ENCODE measurements at places on chromosomes 5 and 9.

DNA sequence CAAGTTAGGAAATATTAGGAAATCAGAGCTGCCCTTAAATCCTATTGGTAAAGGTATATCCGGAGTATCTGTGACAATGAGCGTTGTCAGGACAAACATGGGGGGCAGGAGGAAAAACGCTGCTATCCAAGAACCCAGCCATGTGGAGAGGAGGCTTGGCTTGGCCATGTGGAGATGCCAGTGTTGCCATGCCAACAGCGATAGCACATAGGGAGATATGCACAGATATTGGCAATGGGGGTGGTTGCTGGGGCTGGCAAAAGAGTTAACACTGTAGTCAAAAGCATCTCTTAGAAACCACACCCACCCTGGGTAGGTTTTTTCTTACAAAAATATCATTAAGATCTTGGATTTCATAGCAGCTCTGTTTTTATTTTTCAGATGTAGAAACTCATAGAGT, 106.4 kb upstream of the ASTN2 start:
- H3K36me3 ChIP-seq, result no peaks in the 10 kb centered on the region
- H3K4me3 ChIP-seq, result no peak overlapping the region
- H3K4me1 ChIP-seq, result no peaks in the 10 kb centered on the region
- no peak overlapping the region for H3K27ac ChIP-seq

DNA sequence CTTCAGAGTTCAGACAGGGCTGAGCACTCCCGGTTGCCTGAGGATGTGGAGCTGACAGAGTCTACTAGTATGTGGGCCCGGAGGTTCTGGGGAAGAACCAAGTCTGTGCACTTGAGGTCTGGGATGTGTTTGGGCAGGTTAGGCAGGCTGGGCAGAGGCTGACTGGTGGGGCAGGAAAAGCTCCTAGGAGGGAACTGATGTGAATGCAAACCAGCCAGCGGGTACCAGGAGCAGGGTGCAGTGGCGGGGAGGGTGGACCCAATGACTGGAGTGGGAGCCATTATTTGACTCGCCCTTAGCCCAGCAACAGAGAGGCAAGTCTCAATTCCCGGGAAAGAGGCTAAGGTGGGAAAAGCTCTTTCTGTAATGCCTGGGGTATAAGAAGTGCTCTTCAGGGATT, 419.9 kb upstream of the DAP start:
- DNase-seq, result no peak
- no peak overlapping the region for H3K27ac ChIP-seq
- no peaks in the 10 kb centered on the region for H3K27me3 ChIP-seq
- no peak overlapping the region for H3K4me3 ChIP-seq
- H3K36me3 ChIP-seq, result no peaks in the 10 kb centered on the region
- no peaks in the 10 kb centered on the region for H3K4me1 ChIP-seq

GRCh38 chr9:116452634-116453033, 234.5 kb upstream of the TRIM32 start:
- no peak overlapping the region for H3K27ac ChIP-seq
- no peaks in the 10 kb centered on the region for H3K4me1 ChIP-seq
- H3K4me3 ChIP-seq, result no peak overlapping the region
- H3K27me3 ChIP-seq, result no peaks in the 10 kb centered on the region
- no peak for DNase-seq

GRCh38 chr9:138061631-138062030, 184.0 kb downstream of the CACNA1B start:
- H3K27ac ChIP-seq, result no peak overlapping the region
- H3K36me3 ChIP-seq, result no peaks in the 10 kb centered on the region
- H3K4me3 ChIP-seq, result no peak overlapping the region
- H3K4me1 ChIP-seq, result no peaks in the 10 kb centered on the region
- no peaks in the 10 kb centered on the region for H3K27me3 ChIP-seq

DNA sequence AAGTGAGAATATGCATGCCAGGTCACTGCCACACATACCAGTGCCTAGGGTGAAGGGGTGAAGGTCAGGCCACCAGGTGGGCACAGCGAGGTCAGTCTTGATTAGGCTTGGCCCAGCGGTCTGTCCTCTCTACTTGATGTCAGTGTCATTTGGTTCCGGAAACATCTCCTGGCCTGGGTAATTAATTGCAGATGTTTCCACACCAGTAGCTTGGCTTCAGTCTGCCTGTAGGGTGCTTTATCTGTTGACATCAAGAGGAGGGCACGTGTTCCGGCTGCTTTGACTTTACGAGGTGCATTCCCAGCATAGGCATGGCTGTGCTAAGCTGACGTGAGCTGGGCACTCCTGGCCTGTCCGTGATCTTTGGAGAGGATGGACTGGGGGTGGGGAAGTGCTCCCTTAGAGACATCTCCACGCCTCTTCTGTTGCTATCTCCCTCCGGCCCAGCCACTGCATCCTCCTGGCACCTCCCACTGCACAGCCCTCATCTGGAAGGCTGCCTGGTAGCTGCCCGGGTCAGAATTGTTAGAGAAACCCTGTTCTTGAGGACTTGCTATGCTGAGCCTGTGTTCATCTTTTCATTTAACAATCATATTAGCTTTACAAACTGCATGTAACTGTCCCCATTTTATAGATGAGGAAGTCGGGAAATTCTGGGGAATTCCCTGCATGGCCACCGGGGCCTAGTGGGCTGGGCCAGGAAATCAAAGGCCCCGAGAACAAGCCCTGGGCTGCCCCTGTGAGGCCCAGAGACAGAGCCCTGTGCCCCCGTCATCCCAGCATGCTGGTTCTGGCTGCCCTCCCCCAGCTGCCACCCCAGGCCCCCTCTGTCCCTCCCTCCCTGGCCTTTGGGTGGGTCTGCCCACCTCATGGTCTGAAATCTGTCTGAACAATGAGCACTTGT, 29.1 kb downstream of the JADE2 start:
- no peak for DNase-seq
- H3K27ac ChIP-seq, result peak overlapping the region; percentile 77

DNA sequence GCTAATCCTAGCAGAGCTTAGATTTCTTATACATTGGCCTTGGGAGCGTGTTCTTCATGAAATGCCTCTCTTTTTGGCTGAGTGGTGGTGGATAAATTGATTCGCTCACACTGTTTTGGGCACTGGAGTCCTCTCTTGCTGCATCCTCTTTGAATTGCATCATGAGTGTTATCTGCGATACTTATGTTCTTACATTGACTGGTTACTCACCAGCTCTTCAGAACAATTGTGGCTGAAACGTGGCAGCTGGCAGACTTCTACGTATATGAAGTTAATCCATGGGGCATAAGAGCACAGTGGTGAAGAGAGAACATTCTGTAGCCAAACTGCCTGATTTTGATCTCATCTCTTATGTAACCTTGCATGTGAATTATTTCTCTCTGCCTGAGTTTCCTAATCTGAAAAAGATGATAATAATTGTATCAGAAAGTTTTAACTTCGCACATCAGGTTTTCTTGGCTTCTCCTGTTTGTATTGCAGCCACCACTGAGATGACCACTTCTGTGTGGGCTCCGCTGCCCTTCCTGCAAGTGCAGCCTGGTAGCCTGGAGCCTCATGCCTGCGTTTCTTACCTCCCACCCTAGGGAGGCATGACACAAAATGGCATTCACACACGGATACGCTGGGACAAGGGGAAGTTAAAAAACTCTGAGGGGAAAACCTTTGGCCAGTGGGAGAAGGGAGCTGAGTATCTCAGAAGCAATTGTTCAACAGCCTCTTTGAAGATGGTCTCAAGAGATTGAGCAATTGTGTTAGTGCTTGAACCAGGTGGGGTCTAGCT, 295.2 kb downstream of the ARHGAP26 start:
- H3K27ac ChIP-seq, result no peak overlapping the region
- H3K27me3 ChIP-seq, result no peaks in the 10 kb centered on the region
- H3K36me3 ChIP-seq, result peaks cover 32% of the 10 kb centered on the region
- no peak for DNase-seq
- no peaks in the 10 kb centered on the region for H3K4me1 ChIP-seq

DNA sequence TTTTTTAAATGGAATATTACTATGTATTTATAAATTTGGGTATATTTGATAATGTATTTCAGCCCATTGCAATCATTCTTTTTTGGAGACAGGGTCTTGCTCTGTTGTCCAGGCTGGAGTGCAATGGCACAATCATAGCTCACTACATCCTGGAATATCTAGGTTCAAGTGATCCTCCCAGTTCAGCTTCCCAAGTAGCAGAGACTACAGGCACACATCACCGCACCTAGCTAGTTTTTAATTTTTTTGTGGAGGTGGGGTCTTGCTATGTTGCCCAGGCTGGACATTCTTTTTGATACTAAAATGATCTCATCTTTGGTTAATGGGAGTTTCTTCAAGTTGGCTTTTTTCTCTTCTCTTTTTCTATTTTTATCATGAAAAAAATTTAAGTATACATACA, 91.3 kb downstream of the UNC13B start:
- H3K4me1 ChIP-seq, result no peaks in the 10 kb centered on the region
- H3K27me3 ChIP-seq, result no peaks in the 10 kb centered on the region
- no peak for DNase-seq
- H3K27ac ChIP-seq, result no peak overlapping the region

DNA sequence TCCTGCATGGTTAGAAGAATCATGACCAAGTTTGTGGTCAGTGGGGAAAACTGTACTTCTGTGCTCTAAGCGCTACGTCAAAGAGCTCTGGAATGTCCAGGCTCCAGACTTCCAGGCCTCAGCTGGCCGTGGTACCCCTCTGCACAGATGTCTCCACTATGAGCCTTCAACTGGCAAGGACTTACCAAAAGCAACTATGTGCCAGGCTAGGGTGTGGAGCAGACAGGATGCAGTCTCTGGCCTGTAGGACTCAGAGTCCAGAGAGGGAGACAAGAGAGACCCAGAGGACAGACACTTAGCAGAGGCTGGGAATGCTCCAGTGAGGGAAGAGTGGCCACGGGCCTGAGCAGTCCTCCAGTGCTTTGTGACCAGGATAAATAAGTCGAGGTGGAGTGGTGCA, 31.0 kb upstream of the TCF7 start:
- no peaks in the 10 kb centered on the region for H3K27me3 ChIP-seq
- peaks cover 46% of the 10 kb centered on the region for H3K4me1 ChIP-seq
- no peak for DNase-seq
- no peaks in the 10 kb centered on the region for H3K36me3 ChIP-seq
- no peak overlapping the region for H3K27ac ChIP-seq

GRCh38 chr5:115069087-115069968, 100.4 kb downstream of the TRIM36 start:
- H3K4me3 ChIP-seq, result no peak overlapping the region
- DNase-seq, result no peak
- H3K36me3 ChIP-seq, result no peaks in the 10 kb centered on the region
- H3K27ac ChIP-seq, result no peak overlapping the region
- H3K4me1 ChIP-seq, result peaks cover 4% of the 10 kb centered on the region

- H3K4me1 ChIP-seq, result peaks cover 5% of the 10 kb centered on the region
- H3K36me3 ChIP-seq, result peaks cover 79% of the 10 kb centered on the region
- no peak overlapping the region for H3K4me3 ChIP-seq
- no peak for DNase-seq
- H3K27me3 ChIP-seq, result no peaks in the 10 kb centered on the region
Measured at GRCh38 chr9:86304236-86304730, 21.9 kb upstream of the ISCA1 start.

- no peak for DNase-seq
- no peak overlapping the region for H3K4me3 ChIP-seq
- H3K36me3 ChIP-seq, result no peaks in the 10 kb centered on the region
- no peaks in the 10 kb centered on the region for H3K27me3 ChIP-seq
Measured at GRCh38 chr5:14102666-14103065, 40.5 kb upstream of the TRIO start.

- no peaks in the 10 kb centered on the region for H3K4me1 ChIP-seq
- no peak overlapping the region for H3K27ac ChIP-seq
- H3K27me3 ChIP-seq, result peaks cover 31% of the 10 kb centered on the region
- H3K36me3 ChIP-seq, result no peaks in the 10 kb centered on the region
- H3K4me3 ChIP-seq, result no peak overlapping the region
Measured at GRCh38 chr5:1937590-1937989, 54.9 kb upstream of the IRX4 start.

DNA sequence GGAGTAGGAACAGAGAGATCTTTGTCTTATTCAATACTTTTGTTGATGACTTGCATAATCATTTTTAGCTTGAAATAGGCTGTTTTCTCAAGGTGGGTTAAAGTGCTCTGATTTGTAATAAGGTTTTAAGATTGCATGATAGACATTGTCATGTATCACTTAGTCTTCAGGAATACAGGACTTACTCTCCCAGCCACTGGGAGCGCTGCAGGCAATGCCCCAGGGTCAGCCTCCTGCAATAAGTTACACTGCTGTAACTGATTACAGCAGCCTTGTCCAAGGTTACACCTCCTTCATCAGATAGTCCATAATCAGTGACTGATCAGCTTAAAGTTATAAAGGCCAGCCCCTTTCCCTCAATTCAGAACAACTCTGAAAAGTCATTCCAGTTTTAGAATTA, 218.6 kb downstream of the ESM1 start:
- no peaks in the 10 kb centered on the region for H3K4me1 ChIP-seq
- no peak for DNase-seq
- no peak overlapping the region for H3K27ac ChIP-seq
- H3K27me3 ChIP-seq, result no peaks in the 10 kb centered on the region
- H3K4me3 ChIP-seq, result no peak overlapping the region
- H3K36me3 ChIP-seq, result no peaks in the 10 kb centered on the region

GRCh38 chr9:14250794-14251153, 63.2 kb downstream of the NFIB start:
- no peak overlapping the region for H3K4me3 ChIP-seq
- H3K27me3 ChIP-seq, result peaks cover 2% of the 10 kb centered on the region
- H3K36me3 ChIP-seq, result no peaks in the 10 kb centered on the region

GRCh38 chr9:111985315-111985714, 88.7 kb downstream of the UGCG start:
- no peak overlapping the region for H3K27ac ChIP-seq
- H3K4me1 ChIP-seq, result peaks cover 35% of the 10 kb centered on the region
- H3K4me3 ChIP-seq, result no peak overlapping the region
- no peaks in the 10 kb centered on the region for H3K36me3 ChIP-seq
- H3K27me3 ChIP-seq, result no peaks in the 10 kb centered on the region

- H3K4me3 ChIP-seq, result no peak overlapping the region
- no peaks in the 10 kb centered on the region for H3K27me3 ChIP-seq
- H3K36me3 ChIP-seq, result no peaks in the 10 kb centered on the region
- H3K4me1 ChIP-seq, result no peaks in the 10 kb centered on the region
Measured at GRCh38 chr5:148751025-148751424, 75.4 kb upstream of the ADRB2 start.

DNA sequence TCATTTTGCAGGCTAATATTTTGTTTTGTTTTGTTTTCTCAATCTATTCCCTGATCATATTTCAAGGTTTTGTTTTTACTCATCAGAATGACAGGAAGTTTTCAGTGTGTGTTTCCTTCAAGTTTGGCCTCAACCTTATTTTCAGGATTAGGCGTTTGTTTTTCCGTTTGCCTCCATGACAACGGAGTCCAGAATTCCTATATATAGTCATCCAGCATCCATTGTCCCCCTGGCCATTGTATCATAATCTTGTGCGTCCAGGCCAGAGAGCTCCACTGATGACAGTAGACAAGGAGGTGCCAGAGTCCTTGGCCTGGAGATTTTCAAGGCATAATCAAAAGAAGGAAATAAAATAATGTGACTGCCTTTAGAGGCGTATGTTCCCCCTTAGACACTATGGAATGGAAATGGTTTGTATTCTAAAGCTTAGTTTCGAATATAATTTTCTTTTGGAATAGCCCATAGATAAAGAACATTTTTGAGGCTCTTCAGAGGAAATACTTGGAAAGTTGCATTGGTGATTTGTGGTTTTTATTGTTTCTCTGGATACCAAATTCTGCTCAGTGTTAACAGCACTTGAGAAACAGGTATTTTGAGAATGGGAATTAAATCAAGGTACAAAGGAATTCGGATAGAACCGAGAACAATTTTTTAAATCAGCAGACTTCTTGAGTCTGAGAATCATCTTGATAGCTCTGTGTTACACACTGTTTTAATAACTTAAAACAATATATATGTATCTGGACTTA, 99.8 kb downstream of the ZNF462 start:
- H3K27me3 ChIP-seq, result no peaks in the 10 kb centered on the region
- H3K36me3 ChIP-seq, result no peaks in the 10 kb centered on the region
- no peaks in the 10 kb centered on the region for H3K4me1 ChIP-seq
- no peak overlapping the region for H3K27ac ChIP-seq
- DNase-seq, result no peak

Data from T-cell (primary cell).